Fibroblast of lung (primary cell): ENCODE measurements at places on chromosomes 16 and 17. TPM values are rescaled to one million over a fixed set of nuclear protein-coding genes. Genes with fewer than 3 reads are reported as not detected.

The PLA2G10 gene
- not detected in 2 replicates for total RNA-seq

- no peak for DNase-seq
These were observed 69.0 kb downstream of the TBC1D16 start for GRCh38 chr17:79966681-79967080.

DNA sequence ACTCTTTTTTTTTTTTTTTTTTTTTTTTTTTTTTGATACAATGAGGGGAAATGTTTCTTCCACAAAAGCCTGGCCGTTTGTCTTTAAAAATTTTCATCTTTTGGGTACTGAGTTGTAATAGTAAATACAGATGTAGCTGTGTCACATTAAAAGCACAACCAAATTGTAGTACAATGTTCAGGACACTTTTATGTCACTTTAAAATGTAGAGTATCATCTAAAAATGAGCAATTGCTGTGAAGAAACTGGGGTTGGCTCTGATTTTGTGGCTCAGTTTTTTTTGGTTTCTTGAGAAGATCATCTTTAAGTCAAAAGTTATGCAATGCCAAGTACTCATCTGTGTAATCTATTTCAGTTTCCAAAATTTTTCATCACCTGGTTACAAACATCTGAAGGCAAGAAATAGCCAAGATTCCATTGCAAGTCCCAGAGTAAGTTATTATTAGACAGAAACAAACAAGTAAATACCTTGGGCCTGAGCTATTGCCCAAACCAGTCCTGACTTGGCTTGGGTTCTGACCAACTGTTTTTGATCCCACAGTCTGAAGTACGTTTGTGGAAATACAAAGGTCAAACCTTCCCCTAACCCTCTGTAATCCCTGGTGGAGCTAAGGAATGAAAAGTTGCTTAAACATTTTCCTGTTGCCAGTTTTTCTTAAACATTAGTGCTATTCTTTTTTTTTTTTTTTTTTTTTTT lies 717.2 kb downstream of the WWOX start:
- DNase-seq, result peak; percentile 14

DNA sequence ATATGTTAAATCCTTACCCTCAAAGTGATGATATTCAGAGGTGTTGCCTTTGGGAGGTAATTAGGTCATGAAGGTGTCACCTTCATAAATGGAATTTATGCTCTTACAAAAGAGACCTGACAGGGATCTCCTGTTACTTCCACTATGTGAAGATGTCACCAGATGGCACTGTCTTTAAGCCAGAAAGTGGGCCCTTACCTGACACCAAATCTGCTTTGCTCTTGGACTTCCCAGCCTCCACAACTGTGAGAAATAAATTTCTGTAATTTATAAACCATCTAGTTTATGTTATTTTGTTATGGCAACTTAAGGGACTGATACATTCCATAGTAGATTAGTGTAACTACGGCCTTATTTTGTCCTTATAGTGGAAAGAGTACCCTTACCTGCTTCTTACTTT lies 358.3 kb upstream of the SALL1 start:
- DNase-seq, result no peak

DNA sequence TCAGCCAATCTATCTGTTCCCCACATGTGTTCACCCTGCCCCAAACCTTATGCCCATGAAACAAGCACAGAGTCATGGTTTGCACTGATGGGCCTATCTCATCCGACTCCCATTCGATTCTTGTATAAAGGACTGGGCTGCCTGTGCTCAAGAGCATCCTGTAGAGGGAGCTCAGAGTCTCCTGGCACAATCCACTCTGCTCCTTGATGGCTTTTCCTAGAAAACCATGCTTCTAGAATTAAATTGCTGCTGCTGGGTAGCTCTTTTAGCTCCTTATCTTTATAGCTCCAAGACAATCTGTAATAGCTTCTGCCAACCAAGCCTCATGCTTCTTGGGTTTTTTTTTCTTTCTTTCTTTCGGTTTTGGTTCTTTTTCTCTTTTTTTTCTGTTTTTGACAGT lies 9.7 kb downstream of the ZNF19 start:
- peak; percentile 40 for DNase-seq

DNA sequence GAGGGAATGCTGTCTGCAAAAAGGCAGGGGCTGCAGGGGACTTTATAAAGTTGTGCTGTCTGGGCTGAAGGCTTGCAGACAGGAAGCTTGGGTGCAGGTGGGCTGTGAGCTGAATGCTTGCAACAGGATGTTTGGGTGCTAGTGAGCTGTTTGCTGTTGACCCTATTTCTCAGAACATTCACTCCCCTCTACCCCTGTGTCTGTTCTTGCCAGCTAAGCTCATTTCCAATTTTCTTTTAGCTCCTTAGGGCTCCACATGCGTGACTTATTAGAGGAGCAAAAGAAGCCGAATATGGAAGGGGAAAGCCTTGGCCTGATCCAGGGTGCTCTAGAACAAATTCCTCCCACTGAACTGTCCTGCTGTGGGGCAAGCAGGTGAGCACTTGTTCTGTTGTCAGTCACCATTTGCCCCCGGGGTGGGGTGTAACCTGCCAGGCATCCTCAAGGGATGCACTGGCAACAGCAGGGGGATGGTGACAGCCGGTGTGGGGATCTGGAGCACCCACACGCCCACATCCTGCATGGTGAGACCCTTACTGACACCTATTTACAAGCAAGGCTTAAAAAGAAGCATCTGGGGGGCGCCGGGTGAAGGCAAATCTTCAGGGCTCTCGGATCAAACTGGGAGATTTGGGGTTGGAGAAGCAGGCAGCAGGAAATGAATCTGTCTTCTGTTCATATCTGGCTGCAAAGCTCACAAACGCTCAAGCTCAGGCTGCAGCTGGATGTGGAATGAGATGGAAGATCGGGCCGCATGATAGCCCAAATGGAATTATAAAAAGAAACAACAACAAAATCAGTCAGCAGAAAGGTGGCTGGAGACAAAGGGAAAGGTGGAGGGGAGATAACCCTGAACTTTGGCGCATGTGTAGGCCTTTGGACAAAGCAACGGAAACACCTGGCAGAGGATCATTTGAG lies 21.1 kb upstream of the NUP93 start:
- DNase-seq, result no peak

- peak; percentile 9 for DNase-seq
These were observed 1.0 kb upstream of the CCNF start for GRCh38 chr16:2428051-2428783.

DNA sequence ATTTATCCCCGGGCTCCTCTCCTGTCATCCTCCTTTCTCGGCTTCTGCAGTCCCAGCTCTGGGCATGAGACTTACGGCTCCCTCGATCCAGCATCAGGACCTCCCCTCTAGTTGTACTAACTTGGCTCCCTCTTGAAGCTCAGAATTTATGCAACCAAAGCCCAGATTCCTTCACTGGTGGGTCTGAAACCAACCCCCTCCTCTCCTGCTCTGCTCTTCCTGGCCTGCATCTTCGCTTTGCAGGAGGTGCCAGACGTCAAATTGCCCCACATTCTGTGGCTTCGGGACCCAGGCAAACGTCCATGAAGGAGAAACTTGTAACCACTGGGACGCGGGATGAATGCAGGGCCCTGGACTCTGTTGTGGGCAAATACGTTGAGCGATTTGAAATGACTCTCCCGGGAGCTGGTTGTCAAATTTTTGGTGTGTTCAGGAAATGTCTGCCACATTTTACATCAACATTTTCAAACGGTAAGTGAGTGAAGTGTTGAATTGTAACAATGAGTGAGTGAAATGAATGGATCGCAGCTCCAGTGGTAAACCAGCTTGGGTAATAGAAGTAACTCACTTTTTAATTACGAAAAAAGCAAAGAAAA lies 29.3 kb upstream of the ELAC2 start:
- no peak for DNase-seq

DNA sequence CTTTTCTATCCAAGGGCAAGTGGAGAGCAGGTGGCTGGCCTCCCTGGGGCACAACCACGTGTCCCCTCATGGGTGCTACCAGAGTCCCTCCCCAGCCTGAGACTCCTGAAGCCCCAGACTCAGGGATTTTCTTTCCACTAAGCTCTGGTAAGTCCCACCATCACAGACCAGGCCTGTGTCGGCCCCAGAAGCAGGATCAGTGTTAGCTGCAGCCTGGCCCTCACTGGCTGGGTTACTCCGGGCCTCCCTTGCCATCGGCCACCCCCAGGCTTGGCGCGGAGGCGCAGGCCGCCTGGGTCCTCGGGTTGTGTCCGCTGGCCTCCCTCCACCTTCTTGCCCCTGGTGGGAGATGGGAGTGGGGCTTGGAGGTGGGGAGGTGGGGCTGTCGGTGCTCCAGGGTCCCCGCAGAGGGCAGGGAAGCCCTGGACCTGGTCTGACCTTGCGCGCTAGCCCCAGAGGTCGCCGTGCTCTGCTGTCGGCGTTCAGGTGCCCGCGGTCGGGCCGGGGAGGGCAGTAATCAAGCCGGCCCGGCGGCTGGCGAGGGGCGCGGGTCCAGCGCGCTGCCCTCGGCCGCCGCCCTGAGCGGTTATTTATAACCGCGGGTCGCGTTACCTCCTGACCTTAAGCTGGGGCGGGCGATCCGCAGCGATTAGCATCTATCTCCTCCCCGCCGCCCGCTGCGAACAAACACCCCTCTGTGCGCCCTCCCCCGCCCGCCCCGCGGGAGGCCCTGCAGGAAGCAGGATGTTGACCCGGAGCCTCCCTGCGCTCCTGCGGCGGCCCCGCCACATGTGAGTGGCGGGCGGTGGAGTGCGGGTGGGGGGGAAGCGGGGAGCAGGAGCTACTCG lies 78.1 kb upstream of the TOB1 start:
- peak; percentile 38 for DNase-seq
